HFFc6 (cell line): ENCODE measurements at places on chromosomes 12 and 14. TPM values are rescaled to one million over a fixed set of nuclear protein-coding genes. Genes with fewer than 3 reads are reported as not detected.

GRCh38 chr14:79836577-79836976 lies 374.7 kb downstream of the DIO2 start:
- no peak for DNase-seq
- no peaks in the 10 kb centered on the region; the same call in 1 of the 2 replicates for H3K27me3 ChIP-seq
- no peak overlapping the region for H3K4me3 ChIP-seq
- no peaks in the 10 kb centered on the region for H3K36me3 ChIP-seq

GRCh38 chr12:131749618-131750315 lies 38.9 kb downstream of the SFSWAP start:
- H3K27ac ChIP-seq, result peak overlapping the region; percentile 3; the same call in 1 of the 2 replicates
- peaks cover 40% of the 10 kb centered on the region for H3K36me3 ChIP-seq
- peaks cover 1% of the 10 kb centered on the region; the same call in 1 of the 2 replicates for H3K27me3 ChIP-seq
- no peak for DNase-seq
- H3K4me1 ChIP-seq, result peaks cover 7% of the 10 kb centered on the region

- peaks cover 2% of the 10 kb centered on the region; the same call in 1 of the 2 replicates for H3K27me3 ChIP-seq
- peak; percentile 81 for DNase-seq
- peak overlapping the region; percentile 83 for H3K27ac ChIP-seq
- H3K36me3 ChIP-seq, result peaks cover 31% of the 10 kb centered on the region
- peaks cover 56% of the 10 kb centered on the region for H3K4me1 ChIP-seq
These were observed 18.5 kb downstream of the BDKRB1 start for GRCh38 chr14:96274543-96274942.

ARHGEF25 gene
- total RNA-seq, result 10.2 to 23.3 TPM (median 16.7 TPM) in 3 replicates
